ENCODE measurements at places on chromosomes 3 and 15.

DNA sequence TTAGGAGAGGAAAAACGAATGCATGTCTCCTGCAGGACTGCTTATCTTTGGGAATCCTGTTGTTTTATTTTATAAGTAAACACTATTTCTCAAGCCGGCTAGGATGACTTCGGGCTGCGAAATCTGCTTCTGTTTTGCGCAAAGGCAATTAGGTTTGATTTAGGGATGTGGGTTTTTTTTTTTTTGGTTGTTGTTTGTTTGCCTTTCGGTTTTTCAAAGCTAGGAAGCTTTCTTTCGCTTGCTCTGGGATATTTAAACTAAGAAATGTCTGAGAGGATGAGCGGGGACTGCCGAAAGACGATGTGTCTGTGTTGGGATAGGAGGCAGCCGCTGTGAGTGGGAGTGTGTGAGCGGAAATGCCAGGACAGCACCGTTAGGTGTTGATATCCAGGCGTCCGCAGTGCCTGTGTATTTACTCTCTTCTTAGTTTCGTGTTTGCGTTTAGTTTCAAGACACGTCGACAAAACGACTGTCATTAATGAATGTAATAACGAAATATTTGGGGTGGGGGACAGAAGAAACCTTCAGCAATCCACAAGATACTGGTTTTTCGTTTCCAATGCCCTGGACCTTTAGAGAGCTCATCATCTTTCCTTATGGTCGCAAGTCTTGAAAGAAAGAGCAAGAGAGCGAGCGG is 604 bp downstream of the ISL2 start:
- DNase-seq = no peak

DNA sequence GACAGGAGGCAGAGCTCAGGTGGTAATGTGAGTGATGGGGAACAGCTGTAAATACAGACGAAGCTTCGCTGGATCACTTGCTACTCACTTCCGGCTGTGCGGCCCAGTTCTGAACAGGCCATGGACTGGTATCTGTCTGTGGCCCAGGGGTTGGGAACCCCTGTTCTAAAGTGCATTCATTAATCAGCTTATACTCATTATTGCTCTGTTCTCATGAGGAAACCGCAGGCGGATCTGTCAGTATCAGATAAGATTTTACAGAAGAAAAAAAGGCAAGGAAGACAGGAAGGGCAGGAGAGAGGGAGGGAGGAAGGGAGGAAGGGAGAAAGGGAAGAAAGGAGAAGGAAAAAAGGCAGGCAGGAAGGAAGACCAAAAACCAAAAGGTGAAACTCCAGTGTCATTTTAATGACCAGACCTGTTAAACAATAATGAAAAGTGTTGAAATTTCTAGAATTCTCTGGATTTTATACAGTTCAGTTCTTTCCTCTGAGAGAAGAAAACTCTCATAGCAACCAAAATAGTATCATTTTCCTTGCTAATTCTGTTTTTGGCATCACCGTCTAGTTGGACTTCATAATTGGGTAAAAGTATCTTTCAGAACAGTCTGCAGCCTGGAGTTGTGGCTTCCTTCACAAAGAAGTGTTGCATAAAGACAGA is 128.0 kb upstream of the PROK2 start:
- DNase-seq = no peak

DNA sequence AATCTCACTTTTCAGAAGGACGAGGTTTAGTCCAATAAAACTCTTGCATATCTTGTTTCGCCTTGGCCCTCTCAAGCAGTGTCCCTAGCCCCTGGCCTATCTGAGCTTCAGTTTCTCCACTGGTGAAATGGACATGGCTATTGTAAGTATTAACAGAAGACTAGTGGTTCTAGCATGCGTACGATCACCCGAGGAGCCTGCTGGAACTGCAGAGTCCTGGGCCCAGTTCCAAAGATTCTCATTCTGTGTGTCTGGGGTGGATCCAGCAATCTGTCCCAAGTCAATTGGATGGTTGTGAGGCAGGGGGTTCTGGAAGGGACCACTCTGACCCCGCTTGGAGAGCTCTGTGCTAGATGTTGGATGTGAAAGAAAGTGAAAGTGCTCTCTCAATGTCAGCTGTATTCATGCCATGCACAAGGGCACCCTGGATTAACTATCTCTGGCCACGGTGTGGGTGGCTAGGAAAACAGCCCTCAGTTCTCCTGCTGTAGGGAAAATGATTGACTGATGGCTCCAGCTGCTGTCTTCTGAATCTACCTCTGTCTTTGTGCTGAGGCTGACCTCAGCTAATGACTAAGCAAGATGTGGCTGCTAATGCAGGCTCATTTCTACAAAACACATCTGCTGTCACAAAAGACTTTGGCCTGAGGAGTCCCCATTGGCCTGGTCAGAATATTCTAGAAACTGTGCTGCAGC is 1.9 kb upstream of the PLA1A start:
- no peak for DNase-seq

DNA sequence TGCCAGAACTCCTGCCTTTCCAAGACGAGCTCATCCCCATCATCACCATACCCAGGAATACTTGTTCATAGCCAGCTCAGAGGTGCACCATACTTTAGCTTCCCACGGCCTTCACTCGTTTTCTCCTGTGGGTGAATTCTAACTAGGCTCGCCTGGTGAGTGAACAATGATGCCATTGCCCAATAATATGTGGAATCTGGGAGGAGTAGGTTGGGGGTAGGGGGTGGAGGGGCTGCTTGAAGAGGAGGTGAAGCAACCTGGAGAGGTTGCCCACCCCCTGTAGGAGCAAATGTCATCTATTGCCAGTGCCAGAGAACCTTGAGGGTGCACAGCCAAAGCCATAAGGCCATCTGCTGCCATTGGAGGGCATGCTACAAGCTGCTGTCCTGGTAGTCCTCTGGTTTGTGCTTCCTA is 592 bp upstream of the ZNF445 start:
- no peak for DNase-seq

DNA sequence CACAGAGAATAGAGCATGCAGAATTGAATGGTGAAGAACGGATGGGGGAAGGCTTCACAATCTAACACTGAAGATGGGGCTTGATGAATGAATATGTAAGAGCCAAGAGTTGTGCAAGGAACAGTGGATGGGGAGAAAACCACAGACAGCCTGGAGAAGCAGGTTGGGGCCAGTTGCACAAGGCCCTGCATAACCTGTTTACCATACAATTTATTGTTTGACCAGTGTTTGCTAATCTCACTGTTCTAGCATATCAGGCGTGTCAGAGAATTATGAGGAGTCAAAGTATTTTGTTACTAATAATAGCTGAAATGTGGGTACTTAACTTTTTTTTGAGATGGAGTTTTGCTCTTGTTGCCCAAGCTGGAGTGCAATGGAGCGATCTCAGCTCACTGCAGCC is 36.4 kb downstream of the LINS1 start:
- DNase-seq = no peak

- no peak for DNase-seq
Measured at GRCh38 chr3:38834110-38834509, 18.1 kb upstream of the SCN10A start.

DNA sequence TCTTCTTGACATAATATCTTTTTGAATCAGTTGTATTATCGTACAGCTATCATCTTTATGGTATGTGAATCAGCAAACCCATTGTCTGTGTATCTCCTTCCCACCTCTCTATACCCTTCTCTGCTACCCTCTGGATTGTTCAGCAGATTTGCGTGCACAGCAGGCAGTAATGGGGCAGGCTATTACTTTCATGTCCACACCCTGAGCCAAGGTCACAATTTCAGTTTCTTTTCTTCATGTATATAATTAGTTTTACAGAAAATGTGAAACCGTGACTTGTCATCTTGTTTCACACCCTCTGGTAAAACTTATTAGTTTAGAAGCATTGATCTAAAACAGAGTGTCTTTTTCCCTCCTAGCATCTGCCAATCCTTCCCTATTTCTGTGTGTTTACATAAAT is 770.4 kb upstream of the SEMA6D start:
- no peak for DNase-seq

DNA sequence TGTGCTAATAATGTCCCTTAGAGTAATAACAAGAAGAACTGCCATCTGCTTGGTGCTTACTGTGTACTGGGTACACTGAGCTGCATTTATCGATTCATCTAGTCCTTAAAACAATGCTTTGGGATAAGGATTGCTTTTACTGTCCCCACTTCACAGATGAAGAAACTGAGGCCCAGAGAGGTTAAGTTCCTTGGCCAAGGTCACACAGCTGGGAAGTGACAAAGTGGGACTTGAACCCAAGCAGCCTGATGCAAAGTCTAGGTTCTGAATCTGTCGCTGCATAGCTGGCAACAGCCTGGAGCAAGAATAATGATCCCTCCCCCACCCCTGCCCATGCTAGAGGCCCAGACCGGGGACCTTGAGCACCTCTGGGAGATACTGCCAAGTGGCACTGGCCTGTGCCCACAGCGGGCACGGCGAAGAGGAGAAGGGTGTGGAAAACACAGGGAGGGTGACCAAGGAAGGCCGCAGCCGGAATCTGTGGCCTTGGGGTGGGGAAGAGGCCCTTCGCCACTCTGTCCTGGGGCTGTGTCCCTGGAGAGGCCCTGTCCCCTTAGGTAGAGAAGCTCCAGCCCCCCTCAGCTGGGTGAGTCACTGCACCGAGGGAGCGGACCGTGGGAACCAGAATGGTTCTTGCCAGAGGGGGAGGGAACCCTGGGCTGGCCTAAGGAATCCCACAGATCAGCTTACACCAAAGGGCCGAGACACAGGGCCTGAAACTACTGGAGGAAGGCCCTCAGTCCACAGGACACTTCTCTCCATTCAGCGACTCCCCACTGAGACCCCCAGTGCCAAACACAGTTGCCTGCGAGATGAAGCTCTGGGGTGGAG is 3.5 kb downstream of the PLXND1 start:
- no peak for DNase-seq

Data from NCI-H345 (cell line).